ENCODE measurements at places on chromosomes 11 and 22. TPM values are rescaled to one million over a fixed set of nuclear protein-coding genes. Genes with fewer than 3 reads are reported as not detected.

DNA sequence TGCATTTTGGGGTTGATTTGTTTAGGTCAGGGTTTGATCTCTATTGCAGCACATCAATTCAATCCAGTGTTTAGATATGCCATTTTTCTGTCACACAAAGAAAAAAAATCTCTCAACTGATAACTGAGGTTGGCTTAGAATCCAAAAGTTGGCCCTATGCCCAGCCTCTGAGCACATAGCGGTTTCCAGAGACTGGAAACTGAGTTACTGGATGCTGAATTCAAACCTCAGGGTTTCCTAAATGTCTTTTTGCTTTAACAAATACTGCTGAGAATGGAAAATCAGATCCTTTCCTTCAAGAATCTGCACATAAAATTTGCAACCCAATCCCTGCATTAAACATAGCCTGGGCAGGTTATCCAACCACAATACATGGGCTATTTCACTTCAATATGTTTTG is 4.0 kb downstream of the P4HA3 start:
- DNase-seq = no peak

- DNase-seq = no peak
Observed at GRCh38 chr11:100637706-100638105, 49.4 kb upstream of the ARHGAP42 start.

DNA sequence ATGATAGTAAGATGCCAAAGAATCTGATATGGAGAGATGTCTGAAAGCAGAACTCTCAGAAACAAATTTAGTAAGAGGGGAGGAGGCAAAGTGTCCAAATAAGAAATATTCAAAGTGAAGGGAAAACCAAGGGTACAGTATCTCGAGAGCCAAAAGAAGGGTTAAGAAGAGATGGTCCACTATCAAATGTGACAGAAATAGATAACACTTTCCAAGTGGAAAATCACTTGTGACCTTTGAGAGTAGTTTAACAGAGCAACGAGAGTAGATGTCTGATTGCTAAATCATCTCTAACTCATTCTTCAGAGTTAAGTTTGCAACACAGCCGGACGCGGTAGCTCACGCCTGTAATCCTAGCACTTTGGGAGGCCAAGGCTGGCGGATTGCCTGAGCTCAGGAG is 4.3 kb upstream of the BUD13 start:
- DNase-seq = no peak

The CHEK2 gene
- 2.4 TPM for total RNA-seq

The SLC25A18 gene
- total RNA-seq = 2.5 TPM

DNA sequence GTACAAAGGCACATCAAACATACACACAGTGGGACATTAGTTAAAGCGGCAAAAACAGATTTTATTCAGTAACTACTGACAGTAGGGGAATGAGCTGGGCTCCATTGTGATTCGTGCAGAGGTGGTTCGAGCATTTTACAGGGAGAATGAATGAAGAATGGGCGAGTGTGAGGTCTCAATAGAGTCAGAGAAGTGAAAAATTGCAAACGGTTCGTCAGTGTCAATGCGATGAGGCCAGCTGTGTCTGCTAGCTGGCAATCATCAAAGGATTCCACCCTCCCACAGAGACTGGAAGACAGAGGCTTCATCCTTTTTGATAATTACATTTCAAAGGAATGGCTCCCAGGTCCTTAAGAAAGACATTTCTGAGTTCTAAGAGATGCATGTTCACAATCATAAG is 17.4 kb downstream of the OR4D9 start:
- DNase-seq = no peak

The FAM89B gene
- 36.1 TPM for total RNA-seq

- no peak for DNase-seq
Observed at GRCh38 chr11:35138606-35138942, 397 bp upstream of the CD44 start.

- no peak for DNase-seq
Observed at GRCh38 chr11:7501894-7502293, 11.9 kb upstream of the PPFIBP2 start.

DNA sequence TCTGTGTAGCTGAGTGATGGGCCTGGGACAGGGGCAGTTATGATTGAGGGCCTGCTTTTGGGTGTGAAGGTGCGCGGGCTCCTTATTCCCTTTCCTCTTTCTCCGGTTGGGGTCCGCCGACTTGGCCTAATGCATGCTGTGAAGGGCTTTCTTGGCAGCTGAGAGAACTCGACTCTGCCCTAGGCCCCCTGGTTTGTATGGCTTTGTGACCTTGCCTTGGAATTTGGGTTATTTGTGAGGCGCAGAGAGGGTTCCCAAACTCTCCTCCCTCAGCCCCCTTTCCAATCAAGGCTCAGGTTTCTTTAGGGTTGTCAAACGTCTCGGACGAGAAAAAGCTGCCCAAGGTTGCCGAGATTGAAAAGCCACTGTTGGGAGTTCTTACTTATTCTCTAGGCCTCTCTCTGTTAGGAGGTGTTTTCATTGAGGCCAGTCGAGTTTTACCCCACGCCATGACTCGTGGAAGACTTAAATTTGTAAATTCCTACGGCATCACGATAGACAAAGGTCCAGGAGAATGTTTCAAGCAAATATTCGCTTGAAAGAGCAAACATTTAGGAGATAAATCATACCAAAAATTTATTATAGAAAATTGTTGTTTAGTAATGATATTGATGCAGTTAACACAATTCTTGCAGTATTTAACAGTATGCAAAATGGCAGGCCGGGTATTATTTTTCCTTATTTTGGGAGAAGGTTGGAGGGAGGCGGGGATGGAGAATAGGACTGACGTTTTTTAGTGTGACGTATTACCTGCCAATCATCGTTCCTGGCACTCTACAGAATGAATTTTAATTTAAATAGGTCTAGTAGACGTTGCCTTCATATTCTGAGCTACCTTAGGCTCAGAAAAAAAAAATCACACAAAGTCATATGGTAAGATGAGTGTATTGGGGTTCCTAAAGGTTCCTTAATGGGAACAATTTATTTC is 689 bp downstream of the PDHX start:
- no peak for DNase-seq

The FAM180B gene
- not detected for total RNA-seq

GRCh38 chr11:100872951-100873740 is 186.1 kb downstream of the ARHGAP42 start:
- no peak for DNase-seq

The CCDC87 gene
- total RNA-seq = 0.24 TPM

DNA sequence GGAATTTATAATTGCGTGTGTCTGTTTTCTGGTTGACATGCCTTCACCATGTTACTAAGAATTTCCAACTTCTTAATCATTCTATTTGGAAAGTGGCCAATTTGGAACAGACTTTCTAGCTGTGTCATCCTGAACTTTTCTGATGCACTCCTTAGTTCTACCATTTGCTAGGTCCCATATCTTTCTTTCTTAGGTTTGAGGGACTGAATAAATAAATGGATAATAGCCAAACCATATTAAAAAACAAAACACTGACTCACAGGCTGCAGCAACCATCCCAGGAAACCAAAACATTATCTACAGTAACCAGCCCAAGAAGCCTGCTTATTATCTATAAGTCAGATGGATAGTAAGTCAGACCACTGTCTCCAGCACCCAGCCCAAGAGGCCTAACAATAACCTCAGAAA is 57.5 kb upstream of the PLET1 start:
- DNase-seq = no peak

The SLC1A2 gene
- 2.0 TPM for total RNA-seq

The HEPHL1 gene
- not detected for total RNA-seq

The MMP1 gene
- total RNA-seq = not detected

DNA sequence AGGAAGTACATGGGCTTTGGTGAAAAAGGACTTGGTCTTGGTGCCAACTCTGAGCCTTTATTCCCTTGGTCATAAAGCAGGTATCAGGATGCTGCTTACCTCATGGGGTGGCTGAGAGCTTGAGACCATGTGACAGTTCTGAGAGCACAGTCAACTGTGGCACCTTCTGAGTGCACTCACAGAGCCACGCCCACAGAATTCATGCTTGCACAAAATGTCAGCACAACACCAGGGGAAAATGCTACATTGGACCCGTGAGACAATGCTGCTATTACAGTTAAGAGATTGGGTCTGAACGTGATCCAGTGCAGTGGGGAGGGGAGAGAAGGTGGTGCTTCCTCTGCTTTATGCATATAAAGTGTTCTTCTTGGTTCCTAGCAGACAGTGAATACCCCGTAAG is 79.5 kb upstream of the SPON1 start:
- DNase-seq = no peak

DNA sequence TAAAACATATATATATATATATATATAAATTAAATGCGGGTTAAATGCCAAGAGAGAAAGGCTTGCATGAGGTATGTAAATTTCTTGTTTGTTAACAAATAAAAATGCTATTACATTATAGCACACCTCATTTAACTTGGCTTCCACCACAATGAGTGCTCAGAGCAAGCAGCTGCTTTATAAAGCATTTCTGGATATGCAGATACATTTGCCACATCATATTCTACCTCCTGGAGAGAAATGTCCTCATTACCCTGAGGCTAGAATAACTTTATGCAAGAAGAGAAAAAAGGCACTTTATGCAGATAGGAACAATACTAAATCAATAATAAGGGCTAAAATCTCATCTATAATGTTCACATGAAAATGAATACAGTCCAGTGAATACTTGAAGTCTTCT is 181.7 kb upstream of the CCDC90B start:
- no peak for DNase-seq

The PRR33 gene
- 5.8 TPM for total RNA-seq

The TRPC6 gene
- total RNA-seq = 0.16 TPM

DNA sequence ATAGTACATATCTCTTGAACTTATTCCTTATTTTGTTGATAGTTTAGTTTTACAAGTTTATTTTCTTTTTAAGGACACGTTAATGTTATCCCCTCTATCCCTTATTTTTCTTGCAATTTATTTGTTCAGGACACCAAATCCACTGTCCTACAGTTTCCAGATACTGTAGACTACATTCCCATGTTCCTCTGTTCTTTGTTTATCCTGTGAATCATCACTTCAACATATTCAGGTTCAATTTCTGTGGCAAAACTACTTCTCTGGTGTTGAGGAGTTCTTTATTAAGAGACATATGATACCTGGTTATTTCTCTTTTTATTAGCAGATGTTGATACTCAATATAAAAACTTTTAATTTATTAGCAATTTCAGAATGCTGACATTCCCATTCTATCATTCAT is 72.8 kb upstream of the CLNS1A start:
- DNase-seq = no peak

GRCh38 chr22:49948116-49948957 is 12.2 kb upstream of the PIM3 start:
- DNase-seq = no peak

The MN1 gene
- 6.3 TPM for total RNA-seq

The LRRN4CL gene
- 3.8 TPM for total RNA-seq

GRCh38 chr11:47905358-47906059 is 57.4 kb upstream of the NUP160 start:
- no peak for DNase-seq

The LRRC32 gene
- 30.3 TPM for total RNA-seq

The TRIM51 gene
- total RNA-seq = not detected

GRCh38 chr22:26038365-26038764 is 130.9 kb upstream of the SEZ6L start:
- DNase-seq = no peak

The ST14 gene
- 1.8 TPM for total RNA-seq

- DNase-seq = no peak
Observed at GRCh38 chr22:37594237-37594636, 14.3 kb upstream of the LGALS2 start.

DNA sequence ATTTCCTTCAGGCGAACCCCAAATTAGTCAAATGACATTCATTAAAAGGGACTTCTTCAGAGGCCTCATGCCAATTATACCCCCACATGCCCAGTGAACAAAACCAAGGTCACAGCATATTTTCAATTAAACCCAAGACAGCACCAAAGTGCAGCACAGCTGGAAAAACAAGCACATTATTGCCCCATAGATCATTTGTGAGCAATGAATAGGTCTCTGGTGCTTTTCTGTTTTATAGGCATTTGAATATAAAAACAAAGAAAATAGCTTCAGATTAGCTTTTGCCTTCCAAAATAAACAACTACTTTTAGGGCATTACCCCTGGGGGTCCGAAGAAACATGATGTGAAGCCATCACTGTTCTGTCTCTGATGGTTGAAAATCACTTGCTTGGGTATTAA is 1319.9 kb downstream of the LRRC4C start:
- DNase-seq = no peak

Data from Right ventricle myocardium superior (tissue), 1 donor.